ENCODE measurements at places on chromosomes 5 and 9.

GRCh38 chr9:124389146-124389939 lies 25.9 kb downstream of the PSMB7 start:
- ATAC-seq = no peak

- no peak for ATAC-seq
Observed at GRCh38 chr5:147972076-147972840, 65.9 kb upstream of the C5orf46 start.

DNA sequence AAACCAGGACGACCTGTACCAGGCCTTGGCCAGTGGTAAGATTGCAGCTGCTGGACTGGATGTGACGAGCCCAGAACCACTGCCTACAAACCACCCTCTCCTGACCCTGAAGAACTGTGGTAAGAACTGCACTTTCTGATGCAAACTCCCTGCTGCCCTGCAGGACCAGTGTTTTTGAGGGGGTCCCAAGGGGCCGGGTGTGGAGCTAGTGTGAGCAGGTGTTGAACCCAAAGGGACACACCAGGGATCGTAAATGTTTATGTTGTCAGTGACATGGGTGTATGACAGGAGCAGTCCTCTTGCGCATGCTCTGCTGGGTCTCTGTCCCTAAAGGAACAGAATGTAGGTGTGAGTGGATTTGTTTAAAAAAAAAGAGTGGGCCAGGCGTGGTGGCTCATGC lies 9.5 kb downstream of the GRHPR start:
- peak; percentile 35 for ATAC-seq

- peak; percentile 80 for ATAC-seq
Observed at GRCh38 chr9:72280913-72281500, 84.0 kb downstream of the ZFAND5 start.

- peak; percentile 71 for ATAC-seq
Observed at GRCh38 chr9:7974335-7974960, 174.9 kb upstream of the DMAC1 start.

- ATAC-seq = no peak
Observed at GRCh38 chr5:52961274-52961681, 27.9 kb upstream of the ITGA2 start.

GRCh38 chr9:80134487-80134886 lies 562.7 kb downstream of the TLE4 start:
- peak; percentile 100 for ATAC-seq

DNA sequence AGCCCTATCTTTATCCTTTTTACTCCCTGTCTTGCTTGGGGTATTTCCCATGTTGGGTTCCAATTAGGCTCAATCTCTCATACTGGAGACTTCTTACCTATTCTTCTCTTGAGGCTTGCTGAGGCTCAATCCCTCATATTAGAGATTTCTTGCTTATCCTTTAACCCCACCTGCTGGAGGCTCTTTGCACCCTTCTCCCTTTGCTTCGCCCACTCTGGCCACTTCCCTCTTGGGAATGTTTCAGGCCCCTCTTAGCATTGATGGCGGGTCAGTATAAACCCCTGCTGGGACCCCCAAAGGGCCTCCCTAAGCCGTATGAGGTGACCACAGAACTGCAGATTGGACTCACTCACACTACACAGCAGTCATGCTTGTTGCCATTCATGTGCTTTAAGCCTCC lies 69.3 kb upstream of the CDK20 start:
- ATAC-seq = no peak

GRCh38 chr5:66351813-66352212 lies 207.7 kb downstream of the SREK1 start:
- peak; percentile 66 for ATAC-seq

- ATAC-seq = no peak
Observed at GRCh38 chr5:113250341-113250953, 184.3 kb downstream of the TSSK1B start.

DNA sequence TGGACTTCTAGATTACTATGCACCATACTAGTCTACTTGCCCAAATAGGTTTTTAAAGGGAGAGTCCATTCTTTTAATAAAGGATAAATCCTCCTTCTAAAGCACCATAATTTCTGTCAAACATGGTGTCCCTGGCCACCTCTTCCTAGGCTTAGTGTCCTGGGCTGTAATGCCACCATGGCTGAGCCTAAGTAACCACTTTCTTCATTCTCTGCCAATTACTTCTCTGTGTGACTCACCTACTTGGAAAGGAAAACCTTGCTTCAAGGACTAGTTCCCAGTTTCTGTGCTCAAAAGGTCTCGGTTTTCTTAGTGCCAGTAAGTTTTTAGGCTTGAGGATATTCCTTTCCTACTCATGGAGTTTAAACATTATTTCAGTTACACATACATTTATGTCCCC lies 273.4 kb downstream of the DENND1A start:
- ATAC-seq = no peak

DNA sequence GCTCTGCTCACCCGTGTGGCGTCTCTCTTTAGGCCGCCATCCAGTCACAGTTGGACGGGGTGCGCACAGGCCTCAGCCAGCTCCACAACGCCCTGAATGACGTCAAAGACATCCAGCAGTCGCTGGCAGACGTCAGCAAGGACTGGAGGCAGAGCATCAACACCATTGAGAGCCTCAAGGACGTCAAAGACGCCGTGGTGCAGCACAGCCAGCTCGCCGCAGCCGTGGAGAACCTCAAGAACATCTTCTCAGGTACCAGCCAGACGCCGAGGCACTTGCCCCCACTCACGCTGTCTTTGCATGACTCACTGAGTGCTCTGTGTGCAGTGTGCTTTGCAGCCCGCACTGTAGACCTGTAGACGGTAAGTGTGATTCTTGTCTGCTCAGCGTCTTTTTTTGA lies 4.5 kb downstream of the EXOC3 start:
- ATAC-seq = no peak

GRCh38 chr9:22363421-22363887 lies 83.2 kb upstream of the DMRTA1 start:
- no peak for ATAC-seq

- no peak for ATAC-seq
Observed at GRCh38 chr9:76456202-76456926, 2.6 kb upstream of the GCNT1 start.

- ATAC-seq = no peak
Observed at GRCh38 chr9:134041649-134041962, 16.3 kb downstream of the BRD3OS start.

- ATAC-seq = no peak
Observed at GRCh38 chr5:101942321-101942882, 353.7 kb downstream of the SLCO4C1 start.

- no peak for ATAC-seq
Observed at GRCh38 chr5:54013556-54014194, 296.7 kb downstream of the ARL15 start.

- ATAC-seq = no peak
Observed at GRCh38 chr9:24899463-24899862, 353.8 kb upstream of the IZUMO3 start.

GRCh38 chr5:127088251-127088650 lies 14.9 kb upstream of the C5orf63 start:
- no peak for ATAC-seq

DNA sequence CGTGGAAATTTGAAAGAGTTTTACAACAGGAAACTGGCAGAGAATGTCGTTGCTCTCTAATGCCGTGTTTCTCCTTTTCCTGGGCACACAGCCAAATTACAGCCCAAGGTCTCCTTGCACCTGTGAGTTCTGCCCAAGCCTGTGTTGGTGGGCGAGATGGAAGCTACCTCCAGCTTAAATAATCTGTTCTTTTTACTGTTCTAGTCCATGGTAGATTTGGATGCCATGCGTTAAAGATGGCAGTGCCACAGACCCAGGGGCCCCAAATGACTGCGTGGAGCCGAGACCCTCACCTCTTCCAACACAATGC lies 92.6 kb upstream of the IRX4 start:
- no peak for ATAC-seq

DNA sequence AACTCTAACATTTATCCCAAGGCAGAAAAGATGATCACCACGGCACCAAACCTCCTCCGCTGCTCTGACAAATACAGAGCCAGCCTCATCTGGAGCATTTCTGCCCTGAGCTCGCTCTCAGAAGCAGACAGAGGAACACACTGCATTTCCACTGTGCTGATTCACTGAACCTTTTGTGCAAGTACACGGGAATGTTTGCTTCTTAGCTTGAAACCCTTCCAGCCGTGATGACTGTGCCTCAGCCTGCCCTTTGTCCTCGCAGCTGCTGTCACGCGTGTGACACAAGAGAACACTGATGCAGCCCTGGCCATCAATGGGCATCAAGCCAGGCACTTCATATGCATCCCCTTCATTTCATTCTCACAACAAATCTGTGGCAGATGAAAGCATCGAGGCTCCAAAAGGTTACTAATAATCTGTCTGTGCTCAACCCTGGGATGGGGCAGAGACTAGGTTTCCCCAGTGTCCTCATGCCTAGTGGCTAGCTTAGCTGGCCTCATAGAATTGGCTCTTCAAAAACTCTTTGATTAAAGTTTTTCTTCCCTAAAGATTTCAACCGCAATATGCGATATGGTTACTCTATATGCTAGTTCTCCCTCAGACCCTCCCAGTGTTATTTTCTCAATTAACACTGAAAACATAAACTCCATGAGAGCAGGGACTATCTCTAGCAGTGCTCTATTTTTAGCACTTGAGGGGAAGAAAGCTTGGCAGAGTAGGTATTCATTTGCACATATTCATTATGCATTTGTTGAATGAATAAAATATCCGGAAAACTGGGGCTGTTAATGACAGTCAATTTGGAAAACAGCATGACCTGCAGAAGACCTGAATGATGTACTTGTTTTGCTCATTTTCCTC lies 7.3 kb downstream of the CDC14B start:
- peak; percentile 27 for ATAC-seq

DNA sequence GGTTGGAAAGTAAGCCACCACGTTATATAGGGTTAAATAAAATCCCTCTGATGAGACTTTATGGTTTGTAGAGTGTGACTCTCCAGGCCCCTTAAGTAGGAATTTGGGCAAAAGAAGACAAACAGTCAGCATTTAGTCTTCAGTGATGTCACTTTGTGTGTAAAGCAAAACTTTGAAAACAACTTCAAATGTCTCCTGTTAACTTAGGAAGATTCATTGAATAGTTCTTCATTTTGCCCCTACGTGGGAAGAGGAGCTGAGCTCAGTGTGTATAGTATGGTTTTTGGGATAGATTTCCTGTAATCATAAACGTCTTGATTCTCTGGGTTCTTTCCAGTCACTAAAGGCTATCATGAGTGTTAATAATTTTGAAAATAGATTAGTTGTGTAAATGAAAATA lies 101.3 kb downstream of the GADD45G start:
- ATAC-seq = no peak

- ATAC-seq = no peak
Observed at GRCh38 chr5:116520771-116521170, 53.9 kb downstream of the SEMA6A start.

GRCh38 chr5:93343570-93343969 lies 237.4 kb downstream of the NR2F1-AS1 start:
- no peak for ATAC-seq

- ATAC-seq = no peak
Observed at GRCh38 chr5:128237000-128237399, 153.4 kb downstream of the SLC12A2 start.

GRCh38 chr5:54743997-54744788 lies 226.6 kb downstream of the SNX18 start:
- peak; percentile 83 for ATAC-seq

DNA sequence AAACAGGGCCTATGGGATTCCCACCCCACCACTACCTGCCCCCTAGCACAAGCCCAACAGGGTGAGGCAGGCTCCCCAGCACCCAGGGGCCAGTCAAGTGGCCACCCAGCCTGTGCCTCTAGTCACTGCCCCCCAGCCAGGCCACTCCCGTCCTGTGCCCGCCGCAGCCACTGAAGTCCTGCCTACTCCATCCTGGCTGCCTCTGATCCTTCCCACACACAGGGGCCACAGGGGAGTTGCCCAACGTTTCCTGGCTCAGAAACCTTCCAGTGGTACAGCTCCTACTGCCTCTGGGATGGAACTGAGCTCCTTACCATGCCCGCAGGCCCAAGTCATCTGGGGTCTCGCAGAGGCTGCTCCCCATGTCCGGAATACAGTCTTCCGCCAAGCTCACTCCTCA lies 70.2 kb upstream of the STXBP1 start:
- ATAC-seq = no peak

DNA sequence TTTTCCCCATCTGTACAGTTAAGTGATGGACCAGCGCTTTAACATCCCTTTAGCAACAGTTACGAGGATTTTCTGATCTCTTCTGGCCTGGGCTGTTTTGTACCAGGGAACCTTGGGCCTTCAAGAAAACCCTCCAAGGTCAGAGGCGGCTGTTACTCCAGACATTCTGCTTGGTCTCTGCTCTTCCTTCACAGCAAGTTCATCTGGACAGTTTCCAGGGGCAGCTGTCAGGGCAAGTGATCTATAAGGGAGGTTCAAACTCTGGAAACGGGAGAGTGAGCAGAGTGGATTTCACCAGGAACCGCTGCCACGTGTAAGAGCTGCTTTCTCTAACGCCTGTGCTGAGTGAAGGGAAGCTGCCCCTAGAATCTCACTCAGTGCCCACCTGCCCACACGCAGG lies 36.7 kb downstream of the ZNF618 start:
- no peak for ATAC-seq

- ATAC-seq = no peak
Observed at GRCh38 chr5:80140496-80140895, 105.3 kb downstream of the THBS4 start.

DNA sequence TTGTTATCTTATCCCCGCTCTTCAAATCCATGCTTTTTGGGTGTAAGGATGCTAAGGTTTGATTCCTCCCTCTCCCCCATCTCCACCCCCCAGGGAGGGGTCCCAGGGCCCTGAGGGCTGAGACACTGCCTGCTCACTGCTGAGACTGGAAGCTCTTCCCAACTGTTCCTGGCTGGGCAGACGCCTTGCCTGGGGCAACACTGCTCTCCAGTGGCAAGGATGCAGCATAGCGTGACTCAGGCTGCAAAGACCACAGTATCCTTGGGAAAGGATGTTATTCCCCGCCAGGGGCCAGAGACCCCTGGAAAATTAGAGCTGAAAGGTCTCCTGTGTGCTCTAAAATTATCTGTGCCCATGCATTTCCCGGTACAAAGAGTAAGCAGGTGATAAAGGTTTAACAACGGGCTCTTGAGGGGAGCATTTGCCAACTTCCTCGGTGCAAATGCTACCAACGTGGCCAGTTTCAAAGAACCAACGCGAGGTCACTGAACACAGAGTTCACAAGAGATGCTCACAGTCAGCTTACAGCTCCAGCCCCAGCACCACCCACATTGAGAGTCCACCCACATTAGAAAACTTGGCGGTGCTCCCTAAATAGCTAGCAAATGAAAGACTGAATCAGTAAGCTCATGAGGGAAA lies 271.9 kb downstream of the NSG2 start:
- ATAC-seq = peak; percentile 26

DNA sequence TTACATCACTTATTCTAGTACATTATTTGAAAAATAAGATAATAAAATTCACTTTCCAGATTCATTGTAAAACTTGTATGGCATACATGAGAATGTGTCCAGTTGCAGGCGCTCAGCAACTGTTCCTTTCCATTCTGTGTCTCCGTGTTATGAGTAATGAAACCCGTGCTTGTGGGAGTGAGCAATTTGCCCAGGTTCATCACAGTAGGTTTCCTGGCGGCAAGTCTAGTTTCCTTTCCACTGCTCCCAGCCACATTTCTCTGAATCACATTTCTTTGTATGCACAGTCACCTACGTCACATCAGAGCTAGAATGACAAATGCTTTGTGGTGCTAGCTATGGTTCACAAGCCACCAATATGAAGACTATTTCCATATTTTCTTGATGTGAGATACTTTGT lies 39.9 kb downstream of the MOCS2 start:
- no peak for ATAC-seq

Measured in stimulated activated memory B cell treated with anti-CD40 and anti-IgM and Interleukin-4, amounts not matched to agents 10 μg/mL and 1 μg/mL and 100 μg/mL, for 72 hours (primary cell).